Coronary artery (tissue), 2 donors: ENCODE measurements at places on chromosomes 11 and 22.

DNA sequence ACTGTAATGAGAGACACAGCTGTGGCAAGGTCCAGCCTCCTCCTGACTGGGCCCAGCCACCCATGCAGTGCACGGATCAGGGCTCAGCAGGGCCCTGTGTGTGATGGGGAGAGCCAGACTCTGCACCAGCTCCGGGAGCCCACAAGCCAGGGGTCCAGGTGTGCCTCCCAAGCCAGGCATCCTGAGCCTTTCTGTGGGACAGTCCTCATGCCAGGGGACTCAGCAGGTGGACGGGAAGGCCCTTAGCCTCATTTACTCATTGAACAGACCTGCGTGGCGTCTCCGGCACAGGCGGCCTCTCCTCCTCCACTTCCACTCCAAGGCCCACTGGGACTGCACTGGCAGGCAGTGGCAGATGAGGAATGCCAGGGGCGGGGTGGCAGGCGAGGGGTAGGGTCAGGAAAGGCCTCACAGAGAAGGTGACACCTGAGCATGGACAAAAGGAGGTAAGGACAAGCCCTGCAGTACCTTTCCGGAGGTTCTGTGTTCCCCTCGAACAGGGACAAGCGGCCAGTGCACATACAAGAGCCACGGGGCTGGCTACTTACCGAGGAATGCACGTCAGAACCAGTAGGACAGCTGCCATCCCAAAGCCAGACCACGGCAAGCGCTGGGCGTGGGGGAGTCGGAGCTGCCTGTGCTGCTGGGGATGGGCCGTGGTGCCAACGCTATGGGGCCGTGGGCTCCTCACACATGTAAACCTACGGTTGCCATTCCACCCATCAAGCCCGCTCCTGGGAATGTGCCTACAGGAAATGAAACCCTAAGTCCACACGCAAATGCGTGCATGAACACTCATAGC, 52.7 kb downstream of the IGF2 start:
- DNase-seq = no peak

- peak; percentile 89 for DNase-seq
Observed at GRCh38 chr11:86743223-86744118, 56.9 kb upstream of the PRSS23 start.

DNA sequence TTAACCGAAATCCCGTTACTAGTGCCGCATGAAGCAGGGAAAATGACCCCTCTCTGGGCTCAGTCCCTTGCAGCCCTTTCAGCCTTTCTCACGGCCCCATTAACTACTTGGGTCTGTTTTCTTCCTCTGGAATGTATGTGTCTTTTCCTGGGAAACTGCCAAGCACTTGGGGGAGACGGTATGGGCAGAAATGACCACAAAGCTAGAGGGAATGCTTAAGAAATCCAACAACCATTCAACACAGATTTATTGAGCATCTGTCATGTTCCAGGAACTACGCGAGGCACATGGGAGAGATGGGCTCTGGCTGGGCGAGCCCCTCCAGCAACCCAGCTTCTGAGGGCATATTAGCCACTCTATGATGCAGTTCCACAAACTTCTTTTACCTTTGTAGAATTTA, 462.6 kb downstream of the BUD13 start:
- no peak for DNase-seq

DNA sequence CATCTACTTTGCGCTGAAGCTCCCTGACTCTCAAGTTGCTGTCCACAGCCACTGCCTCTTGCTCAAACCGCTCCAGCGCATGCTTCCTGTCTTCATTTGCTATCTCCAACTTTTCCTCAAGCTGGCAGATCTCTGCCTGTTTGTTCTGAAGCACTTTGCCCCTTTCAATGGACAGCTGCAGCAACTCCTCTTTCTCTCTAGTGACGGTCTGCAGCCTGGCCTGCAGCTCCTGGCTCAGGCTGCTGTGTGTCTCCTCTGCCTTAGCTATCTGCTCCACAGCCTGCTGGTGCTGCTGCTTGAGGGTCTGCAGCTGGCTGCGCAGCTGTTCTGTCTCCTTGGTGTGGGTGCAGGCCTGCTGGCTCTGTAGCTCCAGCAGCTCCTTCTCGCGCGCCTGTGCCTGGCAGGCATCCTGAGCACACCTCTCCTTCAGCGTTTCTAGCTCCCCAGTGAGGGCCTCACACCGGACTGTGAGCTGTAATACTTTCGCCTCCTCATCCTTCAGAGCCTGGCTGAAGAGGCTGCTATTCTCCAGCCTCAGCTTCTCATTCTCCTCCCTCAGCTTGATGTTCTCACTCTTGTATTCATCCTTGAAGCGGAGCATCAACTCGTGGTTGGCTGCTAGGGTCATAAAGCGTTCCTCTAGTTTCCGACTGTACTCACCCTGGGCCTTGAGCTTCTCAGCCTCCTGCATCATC, 723 bp downstream of the CCDC89 start:
- DNase-seq = peak; percentile 72

DNA sequence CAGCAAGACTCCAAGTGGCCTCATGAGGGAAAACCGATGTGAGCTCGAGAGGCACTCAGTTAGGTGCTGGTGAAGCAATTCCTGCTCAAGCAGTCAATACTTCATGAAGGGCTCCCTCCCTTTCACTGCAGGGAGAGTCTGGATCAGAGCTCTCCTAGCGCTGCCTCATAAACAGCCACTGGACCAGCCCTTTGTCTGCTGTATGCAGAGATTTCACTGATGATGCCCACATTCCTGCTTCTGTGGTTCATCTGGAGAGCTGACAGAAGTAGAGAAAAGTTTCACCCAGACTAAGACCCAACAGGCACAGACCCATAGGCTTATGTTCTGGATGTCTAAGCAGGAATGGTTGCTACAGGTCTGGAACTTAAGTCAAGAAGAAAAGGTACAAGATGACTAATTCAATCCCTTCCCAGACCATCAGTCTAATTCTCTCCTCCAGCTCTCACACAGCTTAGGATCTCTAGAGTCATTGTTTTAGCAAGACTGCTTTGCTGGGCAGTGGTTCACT, 4.0 kb downstream of the UCP2 start:
- DNase-seq = no peak

DNA sequence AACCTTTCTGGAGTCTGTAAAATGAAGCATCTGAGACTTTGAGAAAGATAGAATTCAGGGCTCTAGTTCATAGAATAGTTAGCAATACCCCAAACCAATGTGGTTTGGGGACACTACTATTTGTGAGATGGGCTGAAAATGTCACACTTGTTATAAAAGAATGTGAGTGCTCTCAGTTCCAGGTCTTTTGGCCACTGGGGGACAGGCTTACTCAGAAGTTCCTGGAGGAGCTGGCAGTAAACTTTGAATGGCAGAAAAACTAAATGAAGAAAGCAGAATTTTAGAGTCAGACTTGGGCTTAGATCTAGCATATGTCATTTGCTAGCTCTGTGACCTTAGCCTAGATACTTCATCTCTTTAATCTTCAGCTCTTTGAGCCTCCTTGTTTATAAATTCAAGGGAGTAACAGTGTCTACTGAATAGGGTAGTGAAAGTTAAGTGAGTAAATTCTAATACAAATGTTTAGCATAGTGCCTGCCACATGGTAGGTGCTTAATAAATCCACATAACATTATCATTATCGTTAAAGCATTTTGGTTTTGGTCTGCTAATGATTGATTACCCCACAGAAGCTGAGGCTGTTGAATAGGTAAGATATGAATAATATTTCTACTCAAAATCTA, 3.7 kb downstream of the LYVE1 start:
- DNase-seq = no peak
